ENCODE measurements at places on chromosomes 13 and 19.

DNA sequence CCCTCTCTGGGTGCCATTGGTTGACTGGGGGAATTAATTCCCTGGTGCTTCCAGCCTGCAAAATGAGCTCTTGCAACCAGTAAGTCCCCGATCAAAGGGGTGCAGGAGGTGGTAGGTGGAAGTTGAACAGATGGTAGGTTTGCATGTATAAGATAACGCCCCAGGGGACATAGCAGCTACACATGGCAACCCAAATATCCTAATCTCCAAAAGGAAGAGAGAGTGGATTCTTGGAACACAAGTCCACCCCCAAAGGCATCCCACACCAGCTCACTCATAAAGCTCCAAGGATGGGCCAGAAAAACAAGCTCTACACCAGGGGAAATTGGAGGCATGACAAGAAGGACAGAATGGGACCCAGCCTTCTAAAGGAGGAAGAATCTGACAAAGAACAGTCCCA is 4.8 kb downstream of the CD209 start:
- no peak for DNase-seq

GRCh38 chr13:99734013-99734693 is 232.9 kb downstream of the TM9SF2 start:
- no peak for DNase-seq

GRCh38 chr19:4393947-4394590 is 6.3 kb downstream of the SH3GL1 start:
- DNase-seq = no peak

- no peak for DNase-seq
Measured at GRCh38 chr13:51243832-51244231, 21.6 kb downstream of the FAM124A start.

GRCh38 chr13:55106509-55106908 is 2034.2 kb upstream of the PRR20A start:
- DNase-seq = no peak

GRCh38 chr19:54391589-54392061 is 23.6 kb upstream of the TTYH1 start:
- no peak for DNase-seq

GRCh38 chr13:41049480-41050440 is 11.5 kb upstream of the WBP4 start:
- DNase-seq = no peak

GRCh38 chr19:13172346-13173138 is 22.3 kb downstream of the IER2 start:
- DNase-seq = no peak

All from NCI-H1694 (cell line).